ENCODE measurements at places on chromosomes 16 and 17.
A peak's percentile ranks its signal among the peaks of the same experiment; 100 is the strongest.

- no peaks in the 10 kb centered on the region for H3K4me1 ChIP-seq
- no peak overlapping the region for H3K4me3 ChIP-seq
- no peaks in the 10 kb centered on the region for H3K27me3 ChIP-seq
- H3K36me3 ChIP-seq, result peaks cover 32% of the 10 kb centered on the region
- H3K27ac ChIP-seq, result no peak overlapping the region
Measured at GRCh38 chr17:80925688-80926335, 65.8 kb upstream of the CHMP6 start.

GRCh38 chr17:40574292-40574691 lies 9.0 kb upstream of the CCR7 start:
- H3K4me1 ChIP-seq, result no peaks in the 10 kb centered on the region
- H3K36me3 ChIP-seq, result no peaks in the 10 kb centered on the region
- H3K27ac ChIP-seq, result no peak overlapping the region
- H3K4me3 ChIP-seq, result no peak overlapping the region
- DNase-seq, result no peak
- H3K27me3 ChIP-seq, result peaks cover 15% of the 10 kb centered on the region

DNA sequence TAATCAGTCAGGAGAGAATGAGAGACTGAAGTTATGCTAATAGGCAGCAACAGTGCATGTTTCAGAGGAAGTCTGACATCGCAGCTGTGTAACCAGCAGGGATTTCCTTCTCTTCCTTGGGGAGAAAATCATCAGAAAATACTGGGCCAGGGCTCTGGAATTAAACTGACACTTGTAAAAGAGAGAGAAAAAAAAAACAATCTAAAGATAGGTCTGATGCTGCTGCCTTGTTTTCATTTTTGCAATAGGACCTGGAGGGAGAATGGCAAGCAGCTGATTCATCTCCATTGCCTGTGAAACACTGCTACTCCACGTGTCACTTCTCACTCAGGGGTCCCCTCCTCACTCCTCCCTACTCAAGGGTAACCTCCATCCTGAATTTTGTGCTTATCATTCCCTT lies 17.7 kb upstream of the CORO6 start:
- no peak overlapping the region for H3K4me3 ChIP-seq
- peaks cover 30% of the 10 kb centered on the region for H3K4me1 ChIP-seq
- peak overlapping the region; percentile 66 for H3K27ac ChIP-seq
- no peaks in the 10 kb centered on the region for H3K27me3 ChIP-seq
- DNase-seq, result no peak
- peaks cover 12% of the 10 kb centered on the region for H3K36me3 ChIP-seq

GRCh38 chr17:28529013-28529400 lies 22.9 kb downstream of the FOXN1 start:
- no peak overlapping the region for H3K4me3 ChIP-seq
- no peak overlapping the region for H3K27ac ChIP-seq
- no peaks in the 10 kb centered on the region for H3K27me3 ChIP-seq
- no peaks in the 10 kb centered on the region for H3K36me3 ChIP-seq
- DNase-seq, result no peak

GRCh38 chr16:1612320-1613111 lies at the start of gene CRAMP1:
Gene CRAMP1 (plus strand): TSS chr16:1612360. CDS start chr16:1614640, 2,280 bp downstream.
- H3K36me3 ChIP-seq, result peaks cover 16% of the 10 kb centered on the region
- no peaks in the 10 kb centered on the region for H3K4me1 ChIP-seq
- peak within 1 kb of the TSS; percentile 97 for H3K4me3 ChIP-seq
- no peak for DNase-seq
- peak within 1 kb of the TSS; percentile 78 for H3K27ac ChIP-seq
- H3K27me3 ChIP-seq, result no peaks in the 10 kb centered on the region

DNA sequence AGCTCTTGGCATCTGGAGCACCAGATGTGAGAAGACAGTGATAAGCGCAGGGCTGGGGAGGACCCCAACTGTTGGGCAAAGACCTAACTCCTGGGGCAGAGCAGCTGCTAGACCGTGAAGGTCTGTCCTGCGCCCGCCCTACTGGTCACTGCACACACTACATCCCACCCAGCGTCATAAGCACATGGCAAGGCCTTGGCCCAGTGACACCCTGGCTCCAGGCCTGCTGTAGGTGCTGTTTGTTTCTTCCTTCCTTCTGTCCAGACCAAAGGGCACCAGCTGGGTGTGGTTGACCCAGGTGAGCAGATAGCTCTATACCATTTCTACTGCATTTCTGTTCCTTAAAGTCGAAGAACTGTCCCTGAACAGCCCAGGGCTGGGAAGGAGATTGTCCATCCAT lies 6.4 kb downstream of the TRPV3 start:
- peak; percentile 41 for DNase-seq
- no peaks in the 10 kb centered on the region for H3K36me3 ChIP-seq
- H3K4me3 ChIP-seq, result no peak overlapping the region
- H3K27me3 ChIP-seq, result no peaks in the 10 kb centered on the region

DNA sequence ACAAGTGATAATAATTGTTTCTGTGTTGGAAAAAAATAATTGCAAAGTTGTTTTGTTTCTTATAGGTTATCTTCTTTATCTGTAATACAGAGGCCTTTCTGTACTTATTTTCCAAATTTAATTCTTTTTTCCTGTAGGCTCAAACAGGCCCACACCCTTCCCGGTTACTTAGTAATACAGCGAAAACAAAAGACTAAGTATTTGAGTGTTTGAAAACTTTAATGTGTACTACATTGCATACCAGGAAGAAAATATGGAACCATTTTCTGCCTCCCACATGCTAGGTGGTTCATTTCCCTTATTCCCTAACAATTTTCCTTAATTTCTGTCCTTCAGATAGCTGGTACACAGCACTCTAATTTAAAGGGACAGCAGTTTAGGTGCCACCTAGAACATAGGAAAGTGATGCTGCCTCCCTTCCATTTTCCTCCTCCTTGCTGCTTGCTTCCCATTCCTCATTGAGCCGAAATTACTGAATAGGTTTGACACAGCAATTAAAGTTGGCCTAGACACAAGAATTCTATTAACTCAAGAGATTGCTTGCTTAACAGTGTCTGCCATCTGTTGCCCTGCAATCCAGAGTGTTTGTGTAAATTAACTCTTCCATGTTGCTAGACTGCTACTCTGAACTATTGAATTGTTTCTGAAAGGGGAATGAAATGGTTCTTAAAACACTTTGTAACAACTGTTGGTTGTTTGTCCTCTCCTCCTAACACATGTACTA lies 24.2 kb downstream of the CYB5B start:
- H3K36me3 ChIP-seq, result peaks cover 75% of the 10 kb centered on the region
- H3K4me1 ChIP-seq, result peaks cover 10% of the 10 kb centered on the region
- no peak overlapping the region for H3K4me3 ChIP-seq
- no peak for DNase-seq
- H3K27ac ChIP-seq, result no peak overlapping the region
- H3K27me3 ChIP-seq, result no peaks in the 10 kb centered on the region

DNA sequence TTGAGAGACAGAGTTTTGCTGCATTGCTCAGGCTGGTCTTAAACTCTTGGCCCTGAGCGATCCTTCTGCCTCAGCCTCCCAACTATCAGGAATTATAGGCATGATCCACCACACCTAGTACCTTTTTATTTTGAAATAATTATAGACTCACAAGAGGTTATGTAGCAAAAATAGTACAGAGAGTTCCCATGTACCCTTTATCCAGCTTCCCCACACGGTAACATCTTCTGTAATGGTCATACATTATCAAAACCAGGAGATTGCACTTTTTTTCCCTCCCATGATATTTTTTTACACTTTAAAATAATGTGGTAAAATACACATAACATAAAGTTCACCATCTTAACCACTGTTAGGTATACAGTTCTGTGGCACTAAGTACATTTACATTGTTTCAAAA lies 28.8 kb upstream of the CACNG4 start:
- H3K4me3 ChIP-seq, result no peak overlapping the region
- H3K36me3 ChIP-seq, result no peaks in the 10 kb centered on the region
- H3K4me1 ChIP-seq, result no peaks in the 10 kb centered on the region
- no peaks in the 10 kb centered on the region for H3K27me3 ChIP-seq
- H3K27ac ChIP-seq, result no peak overlapping the region

DNA sequence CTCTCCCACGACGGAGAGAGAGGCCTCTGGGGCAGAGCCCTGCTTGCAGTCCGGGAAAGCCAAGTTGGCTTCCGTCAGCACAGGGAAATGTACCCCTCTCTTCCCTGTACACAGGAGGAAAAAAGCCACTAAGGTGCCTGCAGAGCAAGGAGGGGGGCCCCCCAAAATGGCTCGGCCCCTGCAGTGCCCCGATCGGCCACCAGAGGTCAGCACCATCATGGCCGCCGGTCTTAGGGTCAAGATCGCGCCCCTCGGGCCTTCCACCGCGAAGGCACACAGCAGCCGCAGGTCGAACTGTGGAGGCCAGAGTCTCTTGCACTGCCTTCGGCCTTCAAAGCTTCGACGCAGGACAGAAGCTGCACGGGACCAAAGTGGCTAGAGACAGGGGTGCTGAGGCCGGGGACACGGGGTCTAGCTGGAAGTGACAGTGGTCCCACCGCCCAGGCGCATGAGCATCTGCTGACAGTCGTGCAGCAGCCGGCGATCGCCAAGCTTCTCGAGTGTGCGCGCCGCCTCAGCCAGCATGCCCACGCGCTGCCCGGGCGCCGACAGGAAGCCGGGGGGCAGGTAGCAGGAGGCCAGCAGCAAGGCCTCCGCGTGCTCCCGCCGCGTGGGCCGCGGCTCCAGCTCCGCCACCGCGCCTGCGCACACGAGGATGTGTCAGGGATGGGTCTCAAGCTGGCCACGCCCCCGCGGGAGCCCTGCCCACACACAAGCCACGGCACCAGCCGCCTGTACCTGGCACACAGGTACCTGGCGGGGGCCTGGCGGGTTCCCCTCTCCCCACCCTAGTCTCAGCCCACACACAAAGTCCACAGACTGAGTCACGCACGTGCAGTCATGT lies 24.4 kb downstream of the SREBF1 start:
- H3K36me3 ChIP-seq, result peaks cover 63% of the 10 kb centered on the region
- no peaks in the 10 kb centered on the region for H3K4me1 ChIP-seq
- peak overlapping the region; percentile 18 for H3K27ac ChIP-seq
- H3K27me3 ChIP-seq, result no peaks in the 10 kb centered on the region
- no peak overlapping the region for H3K4me3 ChIP-seq

DNA sequence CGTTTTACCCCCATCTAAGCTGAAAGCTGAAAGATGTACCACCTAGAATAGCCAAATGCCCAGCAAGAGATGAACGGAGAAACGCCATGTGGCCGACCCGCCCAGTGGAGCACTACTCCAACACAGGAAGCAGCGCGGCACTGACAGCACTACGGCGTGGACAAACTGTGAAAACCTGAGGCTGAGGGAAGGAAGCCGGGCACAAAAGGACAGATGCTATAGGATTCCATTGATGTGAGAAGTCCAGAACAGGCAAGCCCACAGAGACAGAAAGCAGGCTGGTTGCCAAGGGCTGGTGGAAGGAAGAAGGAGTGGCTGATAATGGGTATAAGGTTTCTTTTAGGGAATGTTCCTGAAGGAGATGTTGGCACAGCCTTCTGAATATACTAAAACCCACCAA lies 29.4 kb upstream of the SLC38A8 start:
- no peak for DNase-seq
- H3K27me3 ChIP-seq, result no peaks in the 10 kb centered on the region
- H3K36me3 ChIP-seq, result peaks cover 93% of the 10 kb centered on the region
- no peak overlapping the region for H3K27ac ChIP-seq
- peaks cover 8% of the 10 kb centered on the region for H3K4me1 ChIP-seq
- no peak overlapping the region for H3K4me3 ChIP-seq

- no peak overlapping the region for H3K27ac ChIP-seq
- H3K4me1 ChIP-seq, result no peaks in the 10 kb centered on the region
- H3K36me3 ChIP-seq, result no peaks in the 10 kb centered on the region
Measured at GRCh38 chr16:1163567-1164055, 10.7 kb downstream of the CACNA1H start.

DNA sequence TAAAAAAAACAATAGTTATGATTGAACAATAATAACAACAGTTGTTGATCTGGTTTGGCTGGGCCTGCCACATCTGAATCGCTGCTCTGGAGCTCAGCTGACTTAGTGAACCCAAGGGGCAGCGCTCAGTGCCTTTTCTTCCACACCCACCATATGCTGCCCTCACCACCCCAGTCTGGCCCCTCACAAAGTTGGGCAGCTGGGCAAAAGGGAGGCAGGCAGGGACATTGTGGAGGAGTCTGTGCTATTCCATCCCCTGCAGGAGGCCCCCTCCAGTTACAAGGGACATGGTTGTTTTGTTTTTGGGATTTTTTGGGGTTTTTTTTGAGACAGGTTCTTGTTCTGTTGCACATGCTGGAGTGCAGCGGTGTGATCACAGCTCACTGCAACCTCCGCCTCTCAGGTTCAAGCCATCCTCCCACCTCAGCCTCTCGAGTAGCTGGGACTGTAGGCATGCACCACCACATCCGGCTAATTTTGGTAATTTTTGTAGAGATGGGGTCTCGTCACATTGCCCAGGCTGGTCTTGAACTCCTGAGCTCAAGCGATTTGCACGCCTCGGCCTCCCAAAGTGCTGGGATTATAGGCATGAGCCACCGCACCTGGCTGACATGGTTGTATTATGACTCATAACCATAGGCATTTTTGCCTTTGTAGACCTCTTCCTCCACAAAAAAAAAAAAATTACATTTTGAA lies 8.6 kb upstream of the PECAM1 start:
- no peaks in the 10 kb centered on the region for H3K36me3 ChIP-seq
- H3K4me1 ChIP-seq, result peaks cover 7% of the 10 kb centered on the region
- no peaks in the 10 kb centered on the region for H3K27me3 ChIP-seq
- DNase-seq, result no peak
- H3K27ac ChIP-seq, result peak overlapping the region; percentile 22
- H3K4me3 ChIP-seq, result no peak overlapping the region

DNA sequence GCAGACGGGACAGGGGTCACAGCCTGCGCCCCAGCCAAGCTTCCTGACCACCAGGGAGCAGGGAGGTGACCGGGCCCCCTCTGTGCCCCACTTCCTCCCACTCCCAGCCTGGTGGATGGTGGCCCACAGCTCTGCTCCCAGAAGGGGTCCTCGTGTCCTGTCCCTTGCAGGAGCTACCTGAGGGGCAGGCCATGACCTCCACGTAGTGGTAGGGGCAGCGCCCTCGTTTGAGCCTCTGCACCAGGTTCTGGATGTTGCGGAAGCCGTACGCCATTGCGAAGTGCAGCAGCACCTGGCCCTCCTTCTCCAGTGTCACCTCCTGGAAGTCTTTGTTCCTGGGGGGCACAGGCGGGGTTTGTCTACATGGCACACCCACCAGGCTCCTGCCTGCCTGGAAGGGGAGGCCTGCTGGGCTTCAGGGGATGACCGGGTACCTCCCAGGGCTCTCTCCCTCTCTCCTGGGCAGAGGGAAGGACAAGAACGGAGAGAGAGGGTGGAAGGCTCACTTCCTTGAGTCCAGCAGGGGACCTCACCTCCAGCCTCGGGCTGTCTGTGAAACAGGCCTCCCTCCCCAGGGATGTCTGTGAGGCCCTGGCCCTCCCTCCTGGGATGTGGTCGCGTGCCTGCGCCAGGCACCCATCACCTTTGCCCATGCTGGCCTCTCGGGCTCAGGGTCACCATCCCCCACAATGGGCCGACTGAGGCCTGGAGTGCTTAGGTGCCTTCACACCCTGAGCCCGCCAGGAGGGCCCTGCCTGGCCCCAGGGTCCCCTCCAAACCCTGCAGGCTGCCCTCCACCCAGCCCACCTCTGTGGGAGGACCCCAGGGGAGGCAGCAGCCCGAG lies 4.0 kb downstream of the HAGHL start:
- no peak for DNase-seq
- H3K4me1 ChIP-seq, result no peaks in the 10 kb centered on the region
- H3K27me3 ChIP-seq, result no peaks in the 10 kb centered on the region
